Activated naive CD8-positive, alpha-beta T cell treated with anti-CD3 and anti-CD28 coated beads, Interleukin-2, amount 50 U/mL, for 24 hours (primary cell): ENCODE measurements at places on chromosomes 5 and 9.

DNA sequence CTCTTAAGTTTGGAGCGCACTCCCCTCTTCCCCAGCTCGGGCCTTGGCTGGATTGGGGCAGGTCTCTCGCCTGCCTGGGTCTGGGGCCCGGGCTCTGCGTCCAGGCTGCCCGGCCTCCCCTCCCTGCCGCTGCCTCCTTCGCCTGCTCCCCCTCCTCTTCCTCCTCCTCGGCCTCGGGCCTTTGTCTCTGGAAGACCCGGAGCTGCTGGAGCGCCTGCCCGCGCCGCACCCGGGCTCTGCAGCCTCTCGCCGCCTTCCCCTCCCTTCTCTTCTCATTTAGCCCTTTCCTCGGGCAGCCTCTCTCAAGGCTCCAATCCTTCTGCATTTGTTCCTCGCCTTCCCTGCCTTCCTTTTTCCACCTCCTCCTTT, 218.5 kb downstream of the C9orf50 start:
- no peak for DNase-seq

DNA sequence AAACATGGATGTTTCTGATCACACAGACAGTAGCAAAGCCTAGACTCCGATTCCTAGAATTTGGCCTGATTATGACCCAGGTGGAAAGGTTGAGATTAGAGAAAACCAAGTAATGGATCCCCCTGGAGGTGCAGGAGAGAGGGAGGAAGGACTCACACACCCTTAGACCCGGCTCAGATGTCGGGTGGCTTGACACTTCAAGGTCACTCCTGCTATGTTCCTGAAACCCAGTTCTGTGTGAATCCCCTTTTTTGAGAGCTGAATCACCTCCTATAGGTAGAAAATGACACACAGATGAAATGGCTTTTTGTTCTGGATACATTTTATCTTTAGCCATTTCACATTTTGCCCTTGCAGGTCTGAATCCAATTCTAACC, 192.8 kb downstream of the ARRDC3 start:
- no peak for DNase-seq

GRCh38 chr5:32600054-32600622, 14.8 kb downstream of the SUB1 start:
- DNase-seq = no peak

DNA sequence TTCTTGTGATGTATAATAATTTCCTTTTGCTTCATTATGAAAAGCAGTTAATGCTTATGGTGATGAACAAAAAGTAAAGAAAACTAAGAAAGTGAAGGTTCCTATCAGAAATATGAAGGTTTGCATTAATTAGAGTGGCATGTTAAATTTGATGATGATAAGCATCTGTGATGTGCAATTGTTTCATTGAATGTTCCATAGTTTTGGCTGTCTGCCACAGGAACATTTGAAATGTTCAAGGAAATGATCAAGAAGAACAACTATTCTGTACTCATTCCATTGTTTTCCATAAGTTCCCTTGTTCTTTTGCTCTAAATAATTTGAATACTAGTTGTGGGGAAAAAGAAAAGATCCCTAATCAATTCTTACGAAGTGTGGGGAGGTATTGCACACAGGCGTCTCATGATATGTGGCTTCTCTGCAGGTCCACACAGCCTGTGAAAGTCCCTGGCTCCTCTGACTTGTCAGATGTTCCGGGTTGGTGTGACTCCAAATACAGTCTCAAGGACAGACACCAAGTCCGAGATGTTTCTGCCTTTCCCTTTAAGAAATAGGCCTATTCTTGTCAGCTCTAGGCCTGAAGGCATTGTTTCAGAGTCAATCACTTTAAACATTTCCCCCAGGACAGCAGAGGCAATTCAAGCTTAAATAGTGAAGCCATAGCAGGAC, 152.6 kb upstream of the MAST4 start:
- no peak for DNase-seq

DNA sequence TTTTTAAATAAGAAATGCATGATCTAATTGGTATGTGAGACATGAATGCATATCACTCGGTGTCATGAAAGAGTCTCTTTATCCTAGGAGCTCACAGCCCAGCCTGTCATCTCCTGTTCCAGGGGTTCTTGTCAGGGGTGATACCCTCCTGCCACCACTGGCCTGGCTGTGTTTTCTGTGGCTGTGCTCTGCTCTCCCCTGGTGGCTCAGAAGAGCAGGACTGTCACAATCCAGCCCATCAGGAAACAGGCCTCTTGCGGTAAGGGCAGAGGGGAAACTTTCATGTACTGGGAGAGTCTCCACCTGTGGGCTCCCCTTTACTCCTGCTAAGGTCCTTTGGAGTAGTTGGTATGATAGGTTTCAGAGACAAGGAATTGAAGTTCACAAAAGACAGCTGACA, 240.2 kb upstream of the GLRA1 start:
- no peak for DNase-seq

GRCh38 chr5:172896465-172896864, 62.4 kb downstream of the ERGIC1 start:
- DNase-seq = no peak

DNA sequence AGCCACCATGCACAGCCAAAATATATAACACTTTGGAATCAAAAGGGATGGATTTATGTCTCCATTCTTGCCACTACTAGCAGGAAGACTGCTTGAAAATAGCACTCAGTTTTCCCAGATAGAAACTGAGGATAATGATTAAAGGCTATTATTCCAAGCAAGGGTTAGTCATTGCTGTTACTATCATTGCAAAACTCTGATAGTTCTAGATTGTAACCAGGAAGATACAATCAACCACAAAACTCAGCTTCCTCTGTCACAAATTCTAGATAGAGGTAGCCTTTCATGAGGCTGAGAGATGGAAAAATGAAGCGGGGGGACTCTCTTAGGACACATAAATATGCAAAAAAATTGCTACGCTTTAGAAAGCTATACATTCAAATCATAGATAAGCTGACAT, 3.1 kb downstream of the ANXA1 start:
- no peak for DNase-seq

- DNase-seq = no peak
Observed at GRCh38 chr9:125003332-125003731, 62.4 kb upstream of the GOLGA1 start.

GRCh38 chr9:134592819-134593200, 48.8 kb upstream of the COL5A1 start:
- DNase-seq = no peak

DNA sequence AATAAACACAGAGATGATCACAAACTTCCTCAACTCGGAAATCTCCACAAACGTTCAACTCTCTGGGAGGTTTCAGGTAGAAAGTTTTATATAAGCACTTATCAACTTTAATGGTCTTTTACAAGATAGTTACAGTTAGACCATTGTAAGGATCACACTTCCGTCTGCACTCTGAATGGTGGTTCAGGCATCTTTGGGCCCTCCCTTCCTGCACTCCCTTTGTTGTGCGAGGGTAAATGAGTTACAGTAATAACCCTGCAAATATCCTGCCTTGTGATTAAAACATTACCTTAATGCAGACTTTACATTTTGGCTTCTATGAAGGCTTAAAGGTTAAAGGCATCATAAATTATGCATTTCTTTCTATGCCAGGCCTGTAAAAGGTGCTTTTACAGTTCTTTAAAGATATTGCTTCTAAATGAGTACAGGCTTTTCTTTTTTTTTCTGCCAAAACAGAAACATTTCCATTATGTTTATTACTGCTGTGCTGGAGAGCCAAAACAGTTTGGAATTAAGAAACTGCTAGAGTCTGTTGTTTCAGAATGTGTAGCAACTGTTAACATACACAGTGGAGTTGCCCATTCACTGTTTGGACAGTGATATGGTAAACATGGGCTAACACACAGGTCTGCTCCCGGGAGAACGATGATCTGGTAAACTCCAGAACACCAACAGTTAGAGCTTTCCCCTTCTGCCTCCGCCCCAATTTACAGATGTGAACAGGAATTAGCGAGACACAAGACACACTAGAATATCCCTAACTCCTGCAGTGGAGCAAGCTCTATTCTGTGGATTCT, 1.1 kb downstream of the PRUNE2 start:
- no peak for DNase-seq

GRCh38 chr5:157915638-157916037, 56.7 kb upstream of the CLINT1 start:
- no peak for DNase-seq

- DNase-seq = peak; percentile 50
Observed at GRCh38 chr5:36724467-36725332, 118.3 kb downstream of the SLC1A3 start.

- DNase-seq = no peak
Observed at GRCh38 chr5:139689631-139690063, 41.5 kb downstream of the CXXC5 start.

- no peak for DNase-seq
Observed at GRCh38 chr5:135878156-135878620, 17.5 kb downstream of the IL9 start.

DNA sequence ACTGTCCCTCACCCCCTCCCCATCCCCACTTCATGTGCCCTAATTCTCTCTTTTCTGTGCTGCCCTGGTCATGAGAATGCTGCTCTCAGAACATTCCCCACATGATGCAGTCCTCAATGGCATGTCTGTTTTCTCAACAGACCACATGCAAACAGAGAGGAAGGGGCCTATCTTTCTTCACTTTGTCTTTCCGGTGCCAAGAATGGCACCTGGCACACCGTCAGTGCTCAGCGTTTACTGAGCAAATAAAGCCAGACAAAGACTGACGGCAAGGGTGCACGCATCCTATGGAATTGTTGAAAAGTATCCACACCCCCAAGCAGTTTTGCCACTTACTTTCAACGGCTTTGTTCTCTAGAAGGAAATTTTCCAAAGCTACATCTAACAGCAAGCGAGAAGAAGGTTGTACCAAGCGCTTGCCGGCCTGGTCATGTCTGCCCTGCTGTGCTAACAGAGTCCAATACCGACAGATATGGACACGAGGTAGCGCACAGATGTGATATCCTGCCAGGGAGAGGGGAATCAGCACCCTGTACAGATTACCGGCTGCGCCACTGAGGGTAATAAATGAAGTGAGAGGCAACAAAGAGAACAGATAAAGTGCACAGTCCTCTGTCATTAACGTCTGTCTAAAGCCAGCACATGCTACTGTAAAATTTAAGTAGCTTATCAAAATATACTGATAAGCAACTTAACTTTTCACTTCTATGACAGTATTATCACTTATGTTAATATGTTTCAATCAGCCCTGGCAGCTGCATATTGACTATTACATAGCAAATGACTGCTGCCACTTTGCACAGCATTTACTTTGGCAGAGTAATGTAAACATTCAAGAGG, 251.7 kb downstream of the DENND1A start:
- no peak for DNase-seq

DNA sequence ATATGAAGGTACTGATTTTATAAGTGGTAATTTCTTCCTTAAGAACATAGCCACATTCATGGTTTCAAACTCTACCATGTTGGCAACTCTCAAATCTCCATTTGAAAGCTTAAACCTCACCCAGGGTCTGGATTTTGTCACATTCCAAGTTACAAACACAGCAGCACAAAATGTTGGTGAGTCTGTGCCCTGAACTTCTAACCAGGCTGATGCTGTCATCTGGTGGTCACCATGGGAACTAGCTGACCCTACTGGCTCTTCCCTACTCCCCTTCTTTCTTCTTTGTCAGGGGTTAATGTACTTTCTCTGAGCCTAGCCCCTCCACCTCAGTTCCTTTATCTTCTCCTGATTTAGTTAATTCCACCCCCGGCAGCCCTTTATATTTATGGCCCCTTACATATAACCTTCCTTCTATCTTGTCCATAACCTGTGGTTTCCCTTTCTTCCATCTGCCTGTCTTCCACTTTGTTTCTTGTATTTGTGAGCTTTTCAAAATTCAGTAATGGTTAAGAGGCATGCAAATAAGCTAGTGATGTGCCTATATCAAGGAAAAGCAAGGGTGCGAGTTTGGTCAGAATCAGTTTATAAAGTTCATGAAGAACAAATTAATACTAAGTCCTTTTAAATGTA, 35.9 kb downstream of the TGFBR1 start:
- peak; percentile 39 for DNase-seq

DNA sequence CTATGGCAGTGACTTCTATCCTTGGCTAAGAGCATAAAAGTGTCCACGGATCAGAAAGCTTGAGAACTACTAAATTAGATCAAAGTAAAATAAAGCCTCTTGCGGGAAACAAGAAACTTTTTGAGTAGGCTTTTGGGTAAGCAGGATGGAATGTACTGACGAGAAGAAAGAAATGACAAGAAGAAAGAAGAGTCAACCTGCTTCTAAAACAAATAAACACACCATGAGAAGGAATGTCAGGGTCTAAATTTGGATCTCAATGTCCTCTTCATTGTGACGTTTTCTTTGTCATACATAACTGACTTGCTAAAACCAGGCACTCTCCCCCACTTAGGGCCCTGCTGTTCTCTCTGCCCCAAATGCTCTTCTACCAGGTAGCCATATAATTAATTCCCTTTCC, 290.1 kb upstream of the PTGER4 start:
- no peak for DNase-seq

GRCh38 chr9:32635362-32635761, at the start of gene TAF1L:
TSS of gene TAF1L (minus strand) at chr9:32635669. CDS start at chr9:32635579, 90 bp downstream.
- DNase-seq = no peak

- peak; percentile 14 for DNase-seq
Observed at GRCh38 chr9:27784847-27785713, 211.8 kb upstream of the C9orf72 start.

- DNase-seq = no peak
Observed at GRCh38 chr5:143536364-143536763, 132.9 kb upstream of the NR3C1 start.

DNA sequence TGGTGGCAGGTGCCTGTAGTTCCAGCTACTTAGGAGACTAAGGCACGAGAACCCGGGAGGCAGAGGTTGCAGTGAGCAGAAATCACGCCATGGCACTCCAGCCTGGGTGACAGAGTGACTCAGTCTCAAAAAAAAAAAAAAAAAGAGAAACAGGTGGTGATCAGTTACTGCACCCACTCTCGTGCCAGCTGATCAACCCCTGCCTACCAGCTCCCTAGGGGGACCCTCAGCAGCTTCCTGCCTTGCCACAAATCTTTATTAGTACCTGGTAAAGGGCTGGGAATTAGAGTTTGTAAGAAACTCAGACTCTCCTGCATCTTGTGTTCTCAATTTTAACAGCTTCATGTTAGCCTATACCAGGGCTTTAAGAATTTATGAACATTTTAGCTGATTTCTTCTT, 914.9 kb downstream of the EFNA5 start:
- DNase-seq = no peak

DNA sequence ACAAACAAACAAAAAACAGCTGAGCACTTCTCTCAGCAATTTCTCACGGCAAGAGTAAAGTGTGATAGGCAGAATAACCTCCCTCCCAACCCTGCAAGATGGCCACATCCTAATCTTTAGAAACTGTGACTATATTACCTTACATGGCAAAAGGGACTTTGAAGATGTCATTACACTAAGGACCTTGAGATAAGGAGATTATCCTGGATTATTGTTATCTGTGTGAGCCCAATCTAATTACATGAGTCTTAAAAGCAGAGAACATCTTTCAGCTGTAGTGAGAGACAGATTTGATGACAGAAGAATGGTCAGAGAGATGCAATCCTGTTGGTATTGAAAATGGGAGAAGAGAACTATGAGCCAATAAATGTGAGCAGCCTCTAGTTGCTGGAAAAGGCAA, 347.9 kb downstream of the CDH9 start:
- DNase-seq = no peak

- DNase-seq = no peak
Observed at GRCh38 chr5:124823380-124823779, 76.9 kb upstream of the ZNF608 start.
